ENCODE measurements at places on chromosomes 5 and 9.
A peak's percentile ranks its signal among the peaks of the same experiment; 100 is the strongest.

DNA sequence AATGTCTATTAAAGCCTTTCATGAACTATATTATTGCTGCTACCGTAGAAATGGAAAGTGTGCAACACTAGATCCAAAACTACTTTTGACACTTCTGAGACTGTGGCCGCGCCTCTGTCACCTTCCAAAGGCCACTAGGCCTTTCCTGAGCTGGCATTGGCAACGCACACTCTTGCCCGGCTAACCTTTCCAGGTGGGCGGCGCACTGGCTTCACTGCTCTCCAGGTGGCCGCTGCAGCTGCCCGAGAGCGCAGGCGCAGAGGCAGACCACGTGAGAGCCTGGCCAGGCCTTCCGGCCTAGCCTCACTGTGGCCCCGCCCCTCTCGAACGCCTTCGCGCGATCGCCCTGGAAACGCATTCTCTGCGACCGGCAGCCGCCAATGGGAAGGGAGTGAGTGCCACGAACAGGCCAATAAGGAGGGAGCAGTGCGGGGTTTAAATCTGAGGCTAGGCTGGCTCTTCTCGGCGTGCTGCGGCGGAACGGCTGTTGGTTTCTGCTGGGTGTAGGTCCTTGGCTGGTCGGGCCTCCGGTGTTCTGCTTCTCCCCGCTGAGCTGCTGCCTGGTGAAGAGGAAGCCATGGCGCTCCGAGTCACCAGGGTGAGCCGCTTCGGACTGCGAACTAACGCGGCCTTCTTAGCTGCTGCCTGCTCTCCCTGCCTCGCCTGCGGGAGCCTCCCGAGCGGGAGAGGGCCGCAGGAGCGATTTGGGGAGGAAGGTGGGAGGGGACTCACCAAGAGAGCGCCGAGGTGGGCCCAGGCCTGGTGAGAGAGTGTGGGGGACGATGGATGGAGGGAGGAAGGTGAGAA lies at the start of gene CCNB1:
Gene CCNB1, plus strand, starts transcription at position 465 of the 807 bp plus-strand sequence. Its CDS starts 113 bp downstream, at position 578.
- peak; percentile 87 for DNase-seq

GRCh38 chr5:10594591-10595210 lies 30.8 kb downstream of the ANKRD33B start:
- DNase-seq, result no peak

DNA sequence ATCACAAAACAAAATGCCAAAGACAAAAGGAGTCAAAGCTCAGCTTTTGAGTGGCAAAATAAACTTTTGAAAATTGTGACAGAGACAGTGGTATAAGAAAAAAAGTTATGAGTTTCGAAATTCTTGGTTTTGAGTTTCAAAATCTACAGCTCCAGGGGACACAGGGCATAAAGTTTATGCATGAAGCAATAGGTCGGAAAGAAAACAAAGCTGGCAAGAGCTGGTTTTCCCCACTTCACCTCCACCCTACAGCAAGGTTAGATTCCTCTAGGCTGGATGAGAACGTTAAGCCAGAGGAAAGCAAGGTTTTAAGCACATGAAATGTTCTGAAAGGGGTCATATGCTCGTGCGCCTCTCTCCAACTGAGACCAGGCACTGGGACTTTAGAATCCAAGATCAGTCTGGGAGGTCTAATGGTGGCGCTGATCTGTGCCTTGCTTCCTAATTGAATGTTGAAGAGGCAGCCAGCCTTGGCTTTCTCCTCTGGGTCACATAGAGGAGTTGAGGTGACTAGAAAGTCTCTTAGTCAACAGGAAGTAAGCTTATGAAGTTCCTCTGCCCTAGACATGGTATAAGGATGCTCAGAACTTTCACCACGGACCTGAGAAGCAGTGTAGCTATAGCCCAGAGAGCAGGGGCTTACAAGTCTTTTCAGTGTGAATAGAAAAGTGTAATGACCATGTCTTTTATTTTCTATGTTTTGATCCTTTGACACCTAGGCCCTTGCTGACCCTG lies 167.7 kb upstream of the DMAC1 start:
- no peak for DNase-seq

DNA sequence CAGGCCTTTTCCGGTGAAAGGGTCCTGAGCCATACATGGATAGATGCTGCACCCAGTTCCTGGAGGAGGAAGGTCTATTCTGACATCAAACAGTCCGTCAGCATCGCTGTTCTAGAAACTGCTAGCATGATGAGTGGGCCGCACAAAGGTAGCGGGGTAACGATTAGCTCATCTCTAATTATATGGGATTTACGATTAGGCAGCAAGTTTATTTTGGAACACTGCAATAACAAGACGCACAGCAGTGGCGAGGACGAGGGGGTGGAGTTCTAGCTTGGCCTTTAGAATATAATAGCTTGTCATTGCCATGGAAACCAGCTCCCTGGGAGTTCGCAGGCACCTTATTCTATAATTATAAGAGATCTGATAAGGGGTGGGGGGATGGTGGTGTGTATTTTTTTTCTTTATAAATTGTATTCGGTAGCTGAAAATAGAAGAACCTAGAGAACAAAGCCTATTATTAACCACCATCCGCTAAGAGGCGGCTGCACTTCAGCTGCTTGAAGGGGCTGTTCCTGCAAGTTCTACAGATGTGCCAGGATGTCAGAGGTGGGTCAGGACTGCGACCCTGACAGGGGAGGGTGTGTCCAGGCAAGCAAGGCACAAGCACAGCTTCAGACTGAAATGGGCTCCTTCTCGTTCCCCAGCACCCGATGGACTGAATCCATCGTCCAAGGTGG lies 311.0 kb downstream of the AGTPBP1 start:
- no peak for DNase-seq

DNA sequence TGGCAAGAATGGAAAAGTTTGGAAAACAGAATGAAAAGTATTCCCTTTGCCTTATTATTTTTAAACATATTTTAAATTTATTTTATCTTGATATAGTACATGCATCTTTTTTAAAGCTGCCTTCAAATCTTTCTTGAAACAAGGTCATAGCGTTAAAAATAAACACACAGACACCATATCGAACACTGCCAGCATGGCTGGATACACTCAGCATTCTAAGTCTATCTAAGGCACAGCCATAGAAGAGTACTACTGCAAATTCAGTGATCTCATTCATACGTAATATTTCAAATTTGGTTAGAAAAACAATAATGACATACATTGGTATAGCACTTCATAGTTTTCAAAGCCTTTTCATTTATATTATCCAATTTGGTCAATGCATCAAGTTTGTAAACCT lies 57.5 kb downstream of the EPB41L4B start:
- no peak for DNase-seq

- no peak for DNase-seq
Observed at GRCh38 chr5:157828105-157828943, 30.6 kb downstream of the CLINT1 start.

DNA sequence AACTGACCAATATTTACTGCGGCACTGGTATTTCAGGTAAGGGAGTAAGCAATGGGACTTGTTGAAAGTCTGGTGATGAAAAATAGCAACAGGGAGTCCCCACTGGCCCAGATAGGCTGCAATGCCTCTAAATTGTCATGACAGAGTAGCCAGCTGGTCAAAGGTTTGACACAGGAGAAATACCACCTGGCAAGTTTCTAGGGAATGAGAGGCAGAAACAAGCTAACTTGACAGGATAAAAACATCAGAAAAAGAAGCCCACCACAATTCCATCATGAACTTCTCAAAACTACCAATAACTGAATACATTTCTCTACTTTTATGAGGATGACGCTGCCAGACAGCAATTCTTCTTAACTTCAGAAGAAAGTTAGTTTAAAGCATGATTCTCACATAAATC lies 99.8 kb downstream of the STRBP start:
- DNase-seq, result no peak

- DNase-seq, result no peak
Observed at GRCh38 chr5:18024542-18024941, 390.3 kb downstream of the TAF11L14 start.

DNA sequence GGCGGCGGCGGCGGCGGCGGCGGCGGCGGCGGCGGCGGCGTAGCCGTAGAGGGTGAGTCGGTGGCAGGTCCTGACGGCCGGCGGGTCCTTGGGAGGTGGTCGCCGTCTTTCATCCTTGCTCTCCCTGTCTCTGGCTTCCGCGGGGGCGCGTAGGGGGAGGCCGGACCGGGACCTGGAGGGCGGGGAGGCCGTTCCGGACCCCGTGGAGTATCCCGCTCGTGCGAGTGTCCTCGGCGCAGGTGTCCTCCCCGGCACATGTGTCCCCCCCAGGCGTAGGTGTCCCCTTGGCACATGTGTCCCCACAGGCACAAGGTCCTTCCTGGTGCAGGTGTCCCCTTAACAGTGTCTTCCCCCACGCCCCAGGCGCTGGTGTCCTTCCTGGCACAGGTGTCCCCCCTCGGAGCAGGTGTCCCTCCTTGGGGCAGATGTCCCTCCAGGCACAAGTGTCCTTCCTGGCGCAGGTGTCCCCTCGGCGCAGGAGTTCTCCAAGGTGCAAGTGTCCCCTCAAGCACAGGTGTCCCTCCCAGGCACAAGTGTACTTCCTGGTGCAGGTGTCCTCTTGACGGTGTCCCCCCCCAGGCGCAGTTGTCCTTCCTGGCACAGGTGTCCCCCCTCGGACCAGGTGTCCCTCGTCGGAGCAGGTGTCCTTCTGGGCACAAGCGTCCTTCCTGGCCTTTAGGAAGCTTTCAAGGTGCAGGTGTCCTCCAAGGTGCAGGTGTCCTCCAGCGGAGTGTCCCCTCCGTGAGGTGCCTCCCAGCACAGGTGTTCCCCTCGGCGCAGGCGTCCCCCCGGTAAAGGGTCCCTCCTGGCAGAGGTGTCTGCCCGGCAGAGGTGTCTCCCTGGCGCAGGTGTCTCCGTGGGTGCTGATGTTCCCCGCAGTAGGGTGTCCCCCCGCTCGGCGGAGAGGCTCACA lies 519 bp downstream of the EXOC3 start:
- DNase-seq, result no peak

DNA sequence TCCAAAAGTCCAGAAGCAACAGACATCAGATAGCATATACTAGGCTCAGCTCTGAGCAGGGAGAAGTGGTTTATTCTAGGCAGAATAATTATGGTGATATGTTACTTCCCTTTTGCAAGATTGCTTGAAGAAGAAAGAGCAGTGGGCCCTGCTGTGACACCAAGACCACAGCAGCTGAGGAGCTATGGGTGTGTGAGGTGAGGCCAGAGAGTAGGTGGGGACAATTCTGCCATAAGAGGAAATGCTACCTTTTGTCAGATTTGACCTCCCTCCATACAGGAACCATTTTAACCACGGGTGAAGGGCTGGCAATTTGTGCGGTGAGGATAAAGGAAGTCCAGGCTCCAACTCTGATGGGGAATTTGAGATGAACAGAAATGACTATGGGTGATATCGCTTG lies 51.3 kb downstream of the TNFSF15 start:
- DNase-seq, result no peak

DNA sequence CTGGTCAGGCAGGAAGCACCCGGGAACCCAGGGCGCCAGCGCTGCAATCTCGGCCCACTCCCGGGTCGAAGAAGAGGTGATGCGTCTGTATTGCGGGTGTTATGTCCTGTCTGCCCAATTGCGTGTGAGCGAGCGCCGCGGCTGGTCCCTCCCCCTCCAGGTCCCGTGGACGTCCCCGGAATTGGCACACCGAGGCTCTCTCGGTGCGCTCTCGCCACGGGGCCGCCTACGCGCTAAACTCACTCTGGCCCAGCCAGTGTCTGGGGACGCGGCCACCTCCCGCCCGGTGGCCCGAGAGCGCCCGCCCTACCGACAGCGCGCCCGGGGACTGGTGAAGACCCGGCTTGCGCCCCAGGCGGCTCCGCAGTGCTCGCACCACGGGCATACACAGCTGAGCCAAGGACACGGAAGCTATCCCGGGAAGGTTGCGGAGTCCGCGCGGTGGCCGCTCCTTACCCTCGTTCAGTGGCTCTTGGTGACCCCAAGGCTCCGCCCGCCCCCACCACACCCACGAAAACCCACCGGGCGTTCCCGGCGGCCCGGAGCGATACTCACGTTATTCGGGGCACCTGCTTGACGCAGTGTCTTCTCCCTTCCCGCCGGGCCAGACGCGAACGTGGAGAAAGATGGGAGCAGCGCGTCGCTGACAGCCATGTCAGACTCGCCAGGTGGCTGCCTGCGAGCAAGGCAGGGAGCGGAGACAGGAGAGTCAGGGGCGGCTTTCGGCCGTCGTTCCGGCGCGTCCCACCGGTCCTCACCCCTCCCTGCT lies 1.0 kb downstream of the KLF4 start:
- no peak for DNase-seq

DNA sequence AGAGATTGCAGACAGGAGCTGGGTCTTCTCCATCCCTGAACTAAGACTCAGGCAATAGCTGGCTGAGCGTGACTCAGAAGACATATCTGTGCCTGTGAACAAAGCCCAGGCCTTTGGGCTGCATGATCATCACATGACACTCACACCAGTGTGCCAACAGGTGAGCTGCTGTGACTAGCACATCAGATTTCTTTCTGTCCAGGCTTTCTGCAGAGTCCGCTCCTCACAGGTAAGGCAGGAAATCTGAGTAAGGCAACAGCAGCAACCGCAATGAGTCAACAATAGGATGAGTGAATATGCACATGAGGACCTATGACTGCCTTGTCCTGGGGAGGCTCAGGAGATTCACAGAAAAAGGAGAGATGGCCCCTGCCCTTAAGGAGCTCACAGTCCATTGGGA lies 293.6 kb downstream of the ACTL7B start:
- no peak for DNase-seq

GRCh38 chr5:140018096-140018481 lies 25.0 kb downstream of the NRG2 start:
- no peak for DNase-seq

- no peak for DNase-seq
Observed at GRCh38 chr5:156532921-156533320, 206.0 kb downstream of the SGCD start.

GRCh38 chr9:4849369-4849768 lies 56.6 kb downstream of the RCL1 start:
- no peak for DNase-seq

- no peak for DNase-seq
Observed at GRCh38 chr9:134734270-134734669, 92.7 kb downstream of the COL5A1 start.

DNA sequence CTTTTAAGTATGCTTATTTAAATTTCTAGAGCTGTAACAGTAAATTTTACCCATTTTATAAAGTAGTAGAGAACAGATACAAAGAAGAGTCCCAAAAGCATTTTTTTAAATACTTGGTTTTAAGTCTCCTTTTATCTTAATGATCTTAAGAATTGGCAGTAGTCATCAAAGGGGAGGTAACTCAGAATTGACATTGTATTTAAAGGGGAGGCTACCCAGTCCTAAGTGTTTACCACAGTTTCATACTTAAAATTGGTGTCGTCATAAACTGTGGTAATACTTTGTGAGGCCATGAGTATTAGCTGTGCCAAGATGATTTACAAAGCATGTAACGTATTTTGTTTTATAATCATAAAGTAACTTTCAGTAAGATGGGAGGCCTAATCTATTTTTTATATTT lies 14.8 kb downstream of the SLC25A46 start:
- no peak for DNase-seq

DNA sequence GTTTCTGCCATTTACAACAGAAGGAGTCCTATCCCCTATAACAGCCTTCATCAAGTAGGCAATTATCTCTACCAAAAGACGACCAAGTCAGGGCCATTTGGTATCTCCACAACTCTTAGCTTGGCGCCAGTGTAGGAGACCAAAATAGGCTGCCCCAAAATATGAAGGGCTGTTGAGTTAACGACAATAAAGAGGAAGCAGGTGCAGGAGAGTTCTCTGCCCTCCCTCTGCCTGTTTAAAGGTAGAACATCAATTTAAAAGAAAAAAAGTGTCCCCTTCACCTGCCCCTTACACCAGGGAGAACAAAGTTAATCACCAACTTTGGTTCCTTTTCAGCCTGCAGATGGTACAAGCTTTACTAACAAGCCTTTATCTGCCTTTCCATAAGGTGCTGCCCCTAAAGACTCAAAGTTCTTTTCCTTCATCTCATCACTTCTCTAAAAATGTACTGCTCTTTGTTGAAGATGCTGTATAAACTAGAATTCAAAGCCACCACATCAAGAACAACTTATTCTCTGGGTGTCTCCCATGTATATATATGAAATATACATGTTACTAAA lies 33.3 kb downstream of the PPP1R2B start:
- DNase-seq, result no peak

- DNase-seq, result no peak
Observed at GRCh38 chr5:149550594-149551226, 529 bp downstream of the CSNK1A1 start.
